ENCODE measurements at places on chromosomes 6 and 20.

- DNase-seq, result no peak
These were observed 95.4 kb downstream of the MKKS start for GRCh38 chr20:10338426-10339180.

DNA sequence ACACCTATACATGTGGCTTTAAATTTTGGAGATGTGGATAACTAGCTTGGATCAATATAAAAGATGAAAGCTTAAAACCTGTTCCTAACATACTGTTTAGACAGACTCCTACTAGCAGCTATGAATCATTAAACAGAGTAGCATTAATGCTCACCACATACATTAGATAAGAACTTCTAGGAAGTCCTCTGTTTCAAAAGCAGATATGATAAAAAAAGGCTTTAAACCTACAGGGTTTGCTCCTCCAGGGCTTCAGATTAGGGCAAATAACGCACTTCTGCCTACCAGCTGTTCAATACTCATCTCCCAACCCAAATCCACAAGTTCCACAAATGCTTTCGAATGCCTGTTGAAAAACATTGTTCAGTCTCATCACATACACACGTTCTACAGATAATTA lies 1.5 kb downstream of the REPS1 start:
- DNase-seq, result no peak

DNA sequence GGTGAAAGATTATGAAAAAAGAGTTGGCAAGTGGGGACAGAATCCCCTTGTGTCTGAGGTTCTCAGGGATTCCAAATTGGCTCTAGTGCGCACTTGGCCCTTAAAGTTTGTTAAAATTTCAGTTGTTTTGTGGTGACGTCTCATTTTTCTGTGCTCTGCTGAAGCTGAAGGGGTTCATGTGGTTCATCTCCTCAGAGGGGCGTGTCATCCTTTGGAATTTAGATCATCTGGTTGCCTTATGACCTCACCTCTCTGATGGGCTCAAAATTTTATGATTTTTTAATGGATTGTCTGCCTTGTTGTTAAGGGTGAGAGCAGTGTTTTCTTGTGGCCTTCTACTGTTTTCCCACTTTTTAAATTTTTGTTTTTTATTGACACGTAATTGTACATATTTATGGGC lies 20.3 kb downstream of the CYB5R4 start:
- no peak for DNase-seq

DNA sequence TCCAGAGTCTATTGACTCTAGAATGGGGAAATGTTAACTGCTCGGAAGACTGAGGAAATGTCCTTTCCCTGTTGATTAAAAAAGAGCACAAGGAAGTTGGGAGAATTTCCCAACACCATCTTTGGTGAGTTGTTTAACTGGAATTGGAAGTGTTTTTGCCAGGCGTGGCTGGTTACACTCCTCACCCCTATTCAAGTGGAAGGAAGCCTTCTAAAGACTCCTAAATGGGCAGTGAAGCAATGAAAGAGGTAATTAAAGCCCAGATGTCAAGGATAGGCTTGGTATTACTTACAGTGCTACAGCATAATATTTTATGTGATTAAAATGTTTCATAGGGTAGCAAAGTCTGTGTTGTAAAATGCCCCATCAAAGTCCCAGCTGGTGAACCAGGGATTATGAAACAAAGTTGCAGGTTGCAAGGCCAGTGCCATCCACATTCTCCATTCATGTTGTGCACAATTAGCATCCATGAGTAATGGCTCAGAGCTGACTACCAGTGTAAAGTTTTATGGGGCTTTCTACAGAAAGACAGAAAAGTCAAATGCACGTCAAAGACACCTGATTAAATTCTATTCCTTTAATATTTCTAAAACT lies 52.6 kb downstream of the BTBD3 start:
- no peak for DNase-seq

DNA sequence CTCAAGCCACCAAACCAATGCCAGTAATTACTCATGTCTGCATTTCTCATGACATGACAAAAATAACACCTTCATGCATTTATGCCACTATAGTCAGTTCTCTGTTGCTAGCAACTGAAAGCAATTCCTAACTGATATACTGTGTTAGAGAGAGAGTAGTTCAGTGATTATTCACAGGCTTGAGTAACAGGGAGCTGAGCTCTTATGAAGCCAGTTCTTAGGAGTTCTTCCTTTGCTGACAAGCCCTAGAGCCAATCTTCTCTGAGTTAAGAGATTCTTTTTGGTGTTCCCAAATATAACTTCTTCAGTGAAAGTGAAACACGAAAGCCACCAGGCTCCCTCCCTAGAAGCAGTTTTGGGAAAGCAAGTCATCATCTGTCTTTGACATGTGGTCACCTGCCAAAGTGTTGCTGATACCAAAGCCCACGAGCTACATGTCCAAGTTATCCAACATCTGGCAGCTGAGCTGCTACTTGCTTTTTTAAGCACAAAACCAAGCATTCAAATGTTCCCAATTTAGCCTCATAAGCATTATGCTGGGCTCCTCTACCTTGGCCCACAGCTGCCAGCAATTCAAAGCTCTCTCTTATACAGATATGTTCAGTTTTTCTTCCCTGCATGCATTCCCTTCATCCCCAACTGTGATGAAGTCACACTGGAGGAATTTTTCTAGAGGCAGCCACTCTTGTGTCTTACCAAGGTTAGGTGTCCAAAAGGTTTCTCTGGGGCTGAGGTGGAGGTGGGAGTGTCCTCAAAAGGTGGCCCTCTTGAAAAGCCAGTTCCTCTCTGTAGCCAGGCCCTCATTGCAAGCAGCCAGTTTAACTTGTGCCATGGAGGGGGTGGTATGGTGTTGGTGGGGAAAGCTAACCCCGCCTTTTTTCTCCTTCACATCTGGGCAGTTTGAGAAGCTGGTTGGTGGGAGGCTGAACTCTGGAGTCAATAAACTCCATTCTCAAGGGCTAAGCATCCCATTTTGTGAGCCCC lies 92.7 kb upstream of the ARMC2 start:
- no peak for DNase-seq
